ENCODE measurements at places on chromosomes 3 and 15. TPM values are rescaled to one million over a fixed set of nuclear protein-coding genes. Genes with fewer than 3 reads are reported as not detected.

DNA sequence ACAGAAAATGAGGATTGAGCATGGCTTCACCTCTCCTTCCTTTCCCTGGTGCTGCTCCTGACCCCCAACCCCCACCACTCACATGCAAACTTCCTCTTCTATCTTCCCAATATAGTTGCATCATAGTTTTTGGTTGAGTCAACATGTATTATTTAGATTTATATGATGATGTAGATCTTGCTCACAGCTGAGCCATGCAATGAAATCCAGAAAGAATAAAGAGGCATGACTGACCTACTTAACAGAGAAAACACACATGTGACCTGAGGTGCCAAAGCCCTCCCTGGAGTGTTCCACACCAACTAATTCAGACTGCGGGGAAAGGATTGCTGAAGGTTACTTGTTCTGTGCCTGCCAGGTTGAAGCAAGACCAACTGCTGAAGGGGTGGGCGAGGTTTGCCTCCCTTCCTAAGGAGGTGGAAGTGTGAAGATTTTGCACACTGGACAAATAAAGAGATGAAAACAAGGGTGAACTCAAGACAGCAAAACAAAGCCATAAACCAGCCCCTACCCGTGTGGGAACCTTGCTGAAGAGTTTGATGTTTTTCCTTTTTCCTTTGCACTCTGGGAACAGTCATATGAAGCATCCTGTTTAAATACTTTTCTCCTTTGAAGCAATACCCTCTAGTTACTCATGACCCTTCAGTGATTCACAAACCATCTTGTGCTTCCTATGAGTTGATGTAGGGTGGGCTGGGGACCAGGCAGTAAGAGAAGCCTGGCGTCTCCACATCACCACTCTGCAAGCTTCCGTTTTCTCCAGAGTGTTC lies 155.2 kb upstream of the UBE2E1 start:
- no peaks in the 10 kb centered on the region for H3K36me3 ChIP-seq
- H3K4me1 ChIP-seq = no peaks in the 10 kb centered on the region
- no peaks in the 10 kb centered on the region for H3K27me3 ChIP-seq
- H3K4me3 ChIP-seq = no peak overlapping the region
- no peak overlapping the region for H3K27ac ChIP-seq
- DNase-seq = no peak

DNA sequence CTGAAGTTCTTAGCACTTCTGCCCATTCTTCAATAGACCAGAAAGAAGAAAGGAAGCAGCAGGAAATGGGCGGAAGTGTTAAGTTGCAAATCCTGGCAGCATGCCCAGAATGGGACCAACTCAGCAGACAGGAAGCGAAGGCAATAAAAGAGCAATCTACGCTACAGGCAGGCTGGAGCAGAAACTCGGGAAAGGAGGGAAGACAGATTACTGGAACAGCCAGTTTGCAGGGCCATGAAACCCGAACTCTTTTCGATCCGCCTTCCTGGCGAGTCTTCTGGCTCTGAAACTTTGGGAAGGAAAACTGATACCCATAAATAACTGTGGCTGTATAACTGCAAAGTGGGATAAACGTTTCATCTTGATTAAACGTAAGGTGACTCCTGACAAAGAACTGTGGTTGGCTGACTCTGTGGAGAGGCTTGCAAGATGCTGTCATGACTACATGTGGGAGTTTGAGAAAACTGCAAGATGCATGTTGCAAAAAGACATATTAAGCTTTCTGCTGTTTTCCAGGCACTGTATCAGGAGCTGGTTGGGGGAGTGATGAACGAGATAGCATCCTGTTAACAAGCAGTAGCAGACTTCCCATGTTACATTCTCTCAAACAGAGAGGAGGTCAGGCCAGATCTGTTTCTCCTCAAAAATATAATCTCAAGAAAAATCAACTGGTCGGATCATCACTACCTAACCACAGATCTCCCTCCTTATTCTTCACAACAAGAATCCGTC lies 67.8 kb downstream of the FMN1 start:
- H3K4me3 ChIP-seq = no peak overlapping the region
- no peaks in the 10 kb centered on the region for H3K36me3 ChIP-seq
- no peak for DNase-seq

GRCh38 chr3:6921066-6921465 lies 60.2 kb downstream of the GRM7 start:
- DNase-seq = no peak
- H3K27me3 ChIP-seq = no peaks in the 10 kb centered on the region
- no peak overlapping the region for H3K4me3 ChIP-seq
- H3K27ac ChIP-seq = no peak overlapping the region

IQCF5 gene
- total RNA-seq = not detected

COLQ gene
- total RNA-seq = 0.26 TPM

Data from Caco-2 (cell line).